Stimulated activated CD8-positive, alpha-beta memory T cell treated with anti-CD3 and anti-CD28 coated beads, Interleukin-12 subunit alpha, Interleukin-12 subunit beta, amount 100 ng/mL, for 4 hours (primary cell): ENCODE measurements at places on chromosomes 6 and 20.

DNA sequence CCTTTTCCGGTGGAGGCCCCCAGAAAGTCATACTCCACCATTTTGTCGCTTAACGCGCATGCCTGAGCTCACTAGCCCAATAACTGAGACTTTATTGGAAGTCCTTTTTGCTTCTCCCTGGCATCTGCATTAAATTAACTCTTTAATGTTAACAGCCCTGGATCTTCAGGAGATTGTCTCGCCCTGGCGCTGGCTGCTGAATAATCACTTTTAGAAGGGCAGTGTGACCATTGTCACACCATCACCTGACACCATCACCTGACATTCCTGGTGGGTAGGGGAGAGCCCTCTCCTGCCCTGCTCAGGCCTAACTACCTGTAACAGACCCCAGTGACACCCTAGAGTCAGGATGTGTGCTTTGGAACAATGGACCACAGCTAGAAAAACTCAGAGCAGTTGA is 115.5 kb upstream of the SNX9 start:
- no peak for DNase-seq

DNA sequence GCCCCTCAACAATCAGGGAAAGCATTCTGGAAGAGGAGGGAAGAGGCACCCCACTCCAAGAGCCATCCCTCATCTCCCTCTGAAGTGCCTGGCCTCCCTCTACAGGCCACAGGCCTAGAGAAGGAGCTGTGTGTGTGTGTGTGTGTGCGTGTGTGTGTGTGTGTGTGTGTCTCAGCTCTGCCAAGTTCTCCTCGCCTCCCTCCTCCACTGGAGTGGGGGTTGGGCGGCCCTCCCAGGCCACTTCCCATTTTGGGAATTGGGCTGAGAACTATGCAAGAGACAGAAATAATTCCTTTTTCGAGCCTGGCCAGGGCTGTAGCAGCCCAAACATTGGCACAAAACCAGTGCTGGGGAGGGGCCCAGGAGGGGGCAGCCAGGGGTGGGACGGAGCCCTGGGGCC is 35.7 kb downstream of the KCNB1 start:
- no peak for DNase-seq

DNA sequence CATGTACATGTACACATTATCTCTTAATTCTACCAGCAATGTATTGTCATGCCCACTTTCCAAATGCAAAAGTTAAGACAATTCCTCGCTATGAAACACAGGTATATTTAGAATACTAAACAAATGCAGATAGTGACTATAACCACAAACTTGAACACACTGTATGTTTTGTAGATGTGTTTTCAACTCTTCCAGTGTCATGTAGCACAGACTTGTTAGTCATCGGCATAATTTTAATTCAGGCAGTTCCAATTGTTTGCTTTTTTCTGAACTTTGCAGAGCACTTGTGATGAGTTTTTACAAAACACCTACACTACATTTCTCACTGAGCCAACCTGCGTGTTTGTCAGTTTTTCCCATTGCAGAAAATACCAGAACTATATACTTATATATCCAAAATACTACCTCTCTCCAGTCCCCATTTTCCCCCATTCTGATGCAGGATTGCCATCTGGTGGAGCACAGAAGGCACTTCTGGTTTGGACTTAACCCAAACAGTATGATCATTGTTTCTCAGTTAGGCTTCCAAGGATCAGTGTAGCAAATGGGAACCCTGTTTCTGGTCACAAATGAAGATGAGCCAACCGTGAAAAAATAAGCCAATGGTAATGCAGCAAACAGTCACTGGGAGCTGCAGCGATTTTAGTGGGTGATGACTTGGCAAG is 143.4 kb downstream of the ADGRB3 start:
- DNase-seq = no peak

DNA sequence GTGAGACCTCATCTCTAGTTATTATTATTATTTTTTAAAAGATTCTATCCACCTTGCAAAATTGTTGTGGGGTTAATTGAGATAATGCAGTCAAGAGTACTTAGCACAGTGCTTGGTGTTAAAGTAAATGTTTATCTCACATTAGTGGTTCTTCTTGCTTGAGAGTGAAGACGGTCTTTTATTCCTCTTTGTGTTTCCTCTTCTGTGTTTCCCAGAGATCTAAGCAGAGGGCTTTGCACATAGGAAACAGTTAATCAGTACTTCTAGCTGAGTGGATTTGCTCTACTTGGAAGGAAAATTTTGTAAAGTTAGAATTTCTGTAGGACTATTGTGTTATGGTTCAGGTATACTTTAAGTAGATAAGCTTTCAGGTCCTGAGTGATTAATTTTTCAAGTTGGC is 3.5 kb downstream of the ARMC2 start:
- DNase-seq = no peak
